Activated CD4-positive, alpha-beta memory T cell treated with anti-CD3 and anti-CD28 coated beads, Interleukin-2, amount 10 ng/mL, durations not matched to agents 7 days and 5 days (primary cell): ENCODE measurements at places on chromosomes 4 and X.

DNA sequence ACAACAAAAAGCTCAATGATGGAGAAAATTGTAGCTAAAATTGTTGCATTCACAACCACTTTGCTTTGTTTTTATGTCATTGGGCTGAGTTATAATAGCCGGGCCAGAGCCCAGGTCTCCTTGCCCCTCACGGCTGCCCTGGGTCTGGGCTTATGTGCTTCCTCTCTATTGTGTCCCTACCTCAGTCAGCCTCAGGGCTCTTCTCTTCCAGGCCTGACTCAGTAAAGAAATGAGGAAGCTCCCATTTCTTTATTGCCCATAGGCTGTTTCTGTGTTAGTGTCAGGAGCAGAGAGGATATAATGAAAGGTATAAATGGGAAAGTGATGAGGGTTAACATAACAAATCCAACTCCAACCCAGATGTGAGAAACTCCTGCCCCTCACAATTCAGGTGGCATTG is 18.0 kb downstream of the BST1 start:
- no peak for DNase-seq

GRCh38 chr4:101724093-101724492 is 66.4 kb upstream of the BANK1 start:
- no peak for DNase-seq

- DNase-seq, result no peak
Observed at GRCh38 chr4:74640111-74640903, 154.0 kb downstream of the BTC start.

GRCh38 chr4:141290771-141291170 is 70.1 kb downstream of the ZNF330 start:
- no peak for DNase-seq

- DNase-seq, result no peak
Observed at GRCh38 chr4:182968917-182969650, 51.9 kb upstream of the DCTD start.

- DNase-seq, result no peak
Observed at GRCh38 chr4:145230726-145231125, 50.3 kb upstream of the OTUD4 start.

DNA sequence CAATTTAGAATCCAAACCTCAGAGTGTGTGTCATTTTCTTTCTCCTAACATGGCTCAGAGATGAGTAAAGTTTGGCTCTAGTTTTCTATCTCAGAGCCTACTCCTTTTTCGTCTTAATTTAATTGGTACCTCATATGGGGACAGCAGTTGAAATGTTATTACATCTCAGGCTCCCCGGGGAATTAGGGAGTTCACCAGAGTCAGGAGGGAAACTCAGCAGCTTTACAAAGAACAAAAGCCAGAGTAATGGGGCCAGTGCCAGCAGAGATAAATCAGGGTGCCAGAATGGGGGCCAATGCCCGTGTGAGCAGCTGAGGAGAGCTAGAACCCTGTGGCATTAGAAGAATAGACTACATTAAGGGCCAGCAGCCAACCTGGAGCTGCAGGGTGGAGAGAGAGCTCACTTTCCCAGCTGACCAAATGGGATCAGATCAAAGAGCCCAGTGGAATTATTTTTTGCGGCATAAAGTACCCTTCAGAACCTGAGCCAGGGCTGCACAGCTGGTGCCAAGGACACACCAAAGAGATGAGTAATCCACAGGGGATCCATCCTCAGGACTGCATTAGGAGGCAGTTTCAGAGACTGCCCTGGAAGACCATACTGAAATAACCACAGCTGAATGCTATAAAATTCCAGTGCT is 207.1 kb upstream of the DKK2 start:
- DNase-seq, result no peak

DNA sequence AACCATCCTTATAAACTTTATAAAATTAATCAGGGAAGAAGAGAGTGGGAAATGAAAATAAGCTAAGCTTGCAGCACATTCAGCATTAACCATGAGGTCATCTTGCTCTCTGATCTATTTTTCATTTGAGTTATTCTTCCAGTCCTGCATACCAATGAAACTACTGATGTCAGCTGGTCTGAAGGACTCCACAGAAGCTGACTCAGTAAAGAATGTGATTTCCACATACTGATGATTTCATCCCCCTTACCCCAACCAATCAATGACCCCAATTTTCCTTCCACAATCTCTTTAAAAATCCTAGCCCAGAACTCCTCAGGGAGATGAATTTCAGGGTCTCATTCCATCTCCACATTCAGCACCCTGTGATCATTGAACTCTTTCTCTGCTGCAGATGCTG is 18.8 kb upstream of the DSPP start:
- no peak for DNase-seq

DNA sequence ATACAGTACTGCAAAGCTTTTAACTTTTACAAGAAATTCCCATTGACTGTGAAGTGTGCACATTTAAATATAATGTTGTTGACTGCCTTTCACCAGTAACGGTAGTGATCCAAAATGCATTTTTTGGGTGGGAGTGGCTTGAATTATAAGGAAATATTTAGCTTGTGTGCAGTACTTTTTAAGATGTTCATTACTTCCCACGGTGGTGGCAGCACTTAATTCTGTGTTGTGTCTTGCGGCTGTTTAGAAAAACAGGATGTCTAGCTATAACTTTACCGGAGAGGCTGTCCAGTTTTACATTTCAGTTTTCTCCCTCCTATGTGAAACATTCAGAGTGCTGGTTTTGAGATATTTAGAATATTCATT is 1.7 kb downstream of the TMEM131L start:
- peak; percentile 38 for DNase-seq

DNA sequence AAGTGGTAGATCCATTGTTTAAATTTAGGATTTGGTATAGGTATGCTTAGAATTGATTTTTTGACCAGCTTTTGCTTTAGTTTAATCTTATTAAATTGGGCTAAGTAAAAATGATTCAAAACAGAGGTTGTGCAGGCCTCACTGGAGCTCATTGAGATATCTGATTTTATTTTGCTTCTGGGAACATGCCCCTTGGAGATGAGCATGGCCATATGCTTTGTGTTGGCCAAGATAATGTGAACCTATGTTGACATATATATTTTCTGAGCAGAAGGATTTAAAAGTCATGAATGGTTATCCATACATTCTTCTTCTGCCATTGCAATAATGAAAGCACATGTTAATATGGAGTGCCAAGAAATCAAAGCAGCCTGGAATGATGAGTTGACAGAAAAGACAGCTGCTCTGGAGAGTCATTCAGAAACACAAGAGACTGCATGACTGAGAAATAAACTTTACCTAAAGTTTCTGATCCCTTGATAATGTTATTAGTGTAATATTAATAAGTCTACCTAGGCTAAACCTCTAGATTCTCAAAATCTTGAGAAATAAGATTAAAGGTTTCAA is 489.7 kb upstream of the GNPDA2 start:
- DNase-seq, result no peak

DNA sequence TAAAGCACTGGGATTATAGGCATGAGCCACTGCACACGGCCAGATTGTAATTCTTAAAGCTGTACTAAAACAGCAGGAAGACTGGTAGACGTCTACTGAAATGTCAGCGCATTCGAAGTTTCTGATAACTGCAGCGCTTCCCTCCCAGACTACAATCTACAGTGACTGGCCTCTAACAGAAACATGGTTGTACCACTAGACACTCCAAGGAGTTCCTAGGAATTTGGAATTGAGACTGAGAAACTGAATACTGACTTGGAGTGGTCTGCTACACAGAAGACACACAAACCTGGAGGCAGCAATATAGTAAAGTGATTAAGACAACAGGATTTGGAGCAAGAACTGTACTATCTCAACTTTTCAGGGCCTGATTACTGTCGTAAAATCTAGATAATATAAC is 937 bp downstream of the HELQ start:
- DNase-seq, result no peak

DNA sequence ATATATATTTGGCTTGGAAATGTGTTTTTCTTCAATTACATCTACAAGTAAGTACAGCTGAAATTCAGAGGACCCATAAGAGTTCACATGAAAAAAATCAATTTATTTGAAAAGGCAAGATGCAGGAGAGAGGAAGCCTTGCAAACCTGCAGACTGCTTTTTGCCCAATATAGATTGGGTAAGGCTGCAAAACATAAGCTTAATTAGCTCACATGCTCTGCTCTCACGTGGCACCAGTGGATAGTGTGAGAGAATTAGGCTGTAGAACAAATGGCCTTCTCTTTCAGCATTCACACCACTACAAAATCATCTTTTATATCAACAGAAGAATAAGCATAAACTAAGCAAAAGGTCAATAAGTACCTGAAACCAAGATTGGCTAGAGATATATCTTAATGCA is 26.1 kb downstream of the NUDT6 start:
- no peak for DNase-seq

DNA sequence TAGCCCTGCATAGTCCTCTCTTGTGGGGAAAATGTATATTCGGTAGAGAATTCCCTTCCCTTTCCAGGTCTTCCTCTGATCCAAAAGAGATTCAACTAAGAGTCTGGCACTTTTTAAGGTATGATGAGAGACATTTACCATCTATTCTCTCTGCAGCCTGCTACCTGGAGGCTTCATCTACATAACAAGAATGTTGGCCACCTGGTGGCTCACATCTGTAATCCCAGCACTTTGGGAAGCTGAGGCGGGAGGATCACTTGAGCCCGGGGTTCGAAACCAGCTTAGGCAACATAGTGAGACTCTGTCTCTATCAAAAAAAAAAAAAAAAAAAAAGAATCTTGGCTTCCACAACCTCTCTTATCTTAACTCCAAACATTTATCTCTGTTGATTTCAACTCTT is 40.4 kb upstream of the NOCT start:
- no peak for DNase-seq

GRCh38 chr4:37884855-37885487 is 5.9 kb upstream of the TBC1D1 start:
- no peak for DNase-seq

DNA sequence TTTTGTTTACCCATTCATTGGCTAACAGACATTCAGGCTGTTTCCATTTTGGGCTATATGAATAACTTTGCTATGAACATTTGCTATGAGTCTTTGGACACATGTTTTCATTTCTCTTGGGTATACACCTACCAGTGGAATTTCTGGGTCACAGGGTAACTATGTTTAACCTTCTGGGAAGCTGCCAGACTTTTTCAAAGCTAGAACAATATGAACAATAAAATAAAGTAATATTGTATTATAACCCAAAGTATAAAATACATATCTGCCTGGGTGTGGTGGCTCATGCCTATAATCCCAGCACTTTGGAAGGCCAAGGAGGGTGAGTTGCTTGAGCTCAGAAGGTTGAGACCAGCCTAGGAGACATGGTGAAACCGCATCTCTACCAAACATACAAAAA is 90.6 kb downstream of the DLG3 start:
- no peak for DNase-seq

- no peak for DNase-seq
Observed at GRCh38 chrX:120207009-120207605, 43.5 kb upstream of the ZBTB33 start.

GRCh38 chr4:88981993-88982392 is 75.0 kb downstream of the FAM13A start:
- DNase-seq, result no peak

DNA sequence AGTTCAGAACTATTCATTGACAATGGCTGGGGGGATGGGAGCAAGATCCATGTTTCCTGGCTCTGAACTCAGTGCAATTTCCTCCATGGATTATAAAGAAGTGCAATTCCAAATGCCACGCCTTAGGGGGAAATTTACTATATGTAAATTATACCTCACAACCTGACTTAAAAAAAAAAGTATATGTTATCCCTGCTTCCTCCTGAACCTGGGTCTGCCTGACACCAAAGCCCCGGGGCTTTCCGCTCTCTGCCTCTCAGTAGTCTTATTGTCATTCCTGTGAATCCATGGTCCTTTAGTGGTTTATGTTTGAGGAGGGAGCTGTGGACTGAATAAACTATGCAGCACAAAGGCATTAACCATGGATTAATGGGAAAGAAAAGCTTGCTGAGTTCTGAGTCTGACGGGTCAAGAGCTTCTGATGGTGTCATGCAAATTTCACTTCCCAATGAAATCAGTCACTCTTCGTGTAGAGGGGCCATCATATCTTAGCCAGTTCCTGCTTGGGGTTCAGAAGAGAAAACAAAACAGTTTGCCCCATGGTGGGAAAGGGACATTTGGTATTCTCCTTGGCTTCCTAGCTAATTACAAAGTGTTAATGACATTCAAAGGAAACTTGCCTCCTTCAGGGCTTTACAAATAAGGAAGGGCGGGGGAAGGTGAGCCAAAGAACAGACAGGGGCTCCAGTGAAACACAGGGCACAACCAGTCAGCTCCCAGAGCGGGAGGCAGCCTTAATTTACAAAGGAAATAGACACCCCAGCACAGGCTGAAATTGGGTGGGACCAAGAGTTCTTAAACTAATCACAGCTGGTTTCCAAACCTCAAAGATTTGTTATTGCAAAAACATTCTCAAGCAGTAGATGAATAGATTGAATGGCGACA is 14.3 kb downstream of the FAM9C start:
- no peak for DNase-seq

GRCh38 chr4:101197350-101197749 is 150.0 kb downstream of the PPP3CA start:
- DNase-seq, result no peak

- DNase-seq, result no peak
Observed at GRCh38 chr4:98113012-98113411, 30.3 kb downstream of the STPG2 start.

DNA sequence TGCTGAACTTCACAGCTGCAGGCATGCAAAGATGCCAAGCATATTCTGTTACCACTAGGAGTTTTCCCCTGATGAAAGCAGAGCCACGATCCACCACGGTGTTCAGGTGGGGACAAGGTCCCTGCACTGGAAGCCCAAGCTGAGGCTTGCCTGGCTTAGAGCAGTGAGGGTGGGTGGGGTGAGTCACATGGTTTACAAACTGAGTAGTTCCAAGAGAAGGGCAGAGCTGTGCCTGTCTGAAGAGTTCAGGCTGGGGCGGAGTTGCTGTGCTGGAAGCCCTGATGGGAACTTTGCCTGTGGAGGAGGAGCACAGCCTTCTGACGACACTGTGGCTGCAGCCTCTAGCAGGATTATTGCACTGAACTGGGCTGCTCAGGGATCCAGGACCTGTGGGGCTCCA is 45.5 kb downstream of the FAM9B start:
- DNase-seq, result no peak

GRCh38 chrX:123171781-123172180 is 12.3 kb upstream of the GRIA3 start:
- DNase-seq, result no peak

DNA sequence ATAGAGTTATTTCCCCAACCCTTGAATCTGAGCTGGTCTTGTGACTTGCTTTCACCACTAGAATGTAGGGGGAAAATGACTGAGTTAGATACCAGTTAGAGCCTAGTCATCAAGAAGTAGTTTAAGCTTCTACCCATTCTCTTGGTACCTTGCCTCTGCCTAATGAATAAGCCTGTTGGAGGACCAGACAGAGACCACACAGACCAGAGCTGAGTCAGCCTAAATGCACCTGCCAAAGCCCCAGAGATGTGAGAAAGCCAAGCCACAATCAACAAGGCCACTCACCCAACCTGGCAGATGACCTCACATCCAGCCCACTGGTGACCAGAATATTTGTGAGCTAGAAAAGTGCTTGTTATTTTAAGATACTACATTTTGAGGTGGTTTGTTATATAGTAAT is 85.2 kb upstream of the DCLK2 start:
- DNase-seq, result no peak
